Mesothelial cell of epicardium (in vitro differentiated cells): ENCODE measurements at places on chromosomes 7 and 10. TPM values are rescaled to one million over a fixed set of nuclear protein-coding genes. Genes with fewer than 3 reads are reported as not detected.

DNA sequence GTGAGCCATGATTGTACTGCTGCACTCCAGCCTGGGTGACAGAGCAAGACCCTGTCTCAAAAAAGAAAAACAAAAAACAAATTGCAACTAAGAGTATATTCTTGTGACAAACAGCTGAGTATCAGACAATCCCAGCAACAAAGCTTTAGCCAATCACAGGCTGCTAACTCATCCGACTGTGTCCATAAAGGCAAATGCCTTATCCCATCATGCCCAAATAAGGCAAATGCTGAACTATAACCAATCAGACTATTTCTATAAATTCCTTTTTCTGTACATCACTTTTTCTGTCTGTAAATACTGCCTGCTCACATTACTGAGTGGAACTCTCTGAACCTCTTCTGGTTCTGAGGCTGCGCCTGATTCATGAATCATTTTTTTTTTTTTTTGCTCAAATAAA, 37.5 kb upstream of the TAC1 start:
- H3K4me3 ChIP-seq: no peak overlapping the region
- H3K27me3 ChIP-seq: peaks cover 7% of the 10 kb centered on the region
- H3K4me1 ChIP-seq: no peaks in the 10 kb centered on the region
- no peak for DNase-seq
- H3K36me3 ChIP-seq: no peaks in the 10 kb centered on the region

NME8 gene
- total RNA-seq: 0.86 to 1.2 TPM (median 1.1 TPM) in 3 replicates

PPP1R9A gene
- total RNA-seq: 37.6 to 39.3 TPM (median 38.8 TPM) in 3 replicates

FGFBP3 gene
- total RNA-seq: 3.5 to 3.7 TPM (median 3.6 TPM) in 3 replicates
